Neural progenitor cell (in vitro differentiated cells): ENCODE measurements at places on chromosomes 12 and 14. TPM values are rescaled to one million over a fixed set of nuclear protein-coding genes. Genes with fewer than 3 reads are reported as not detected.
A peak's percentile ranks its signal among the peaks of the same experiment; 100 is the strongest.

DNA sequence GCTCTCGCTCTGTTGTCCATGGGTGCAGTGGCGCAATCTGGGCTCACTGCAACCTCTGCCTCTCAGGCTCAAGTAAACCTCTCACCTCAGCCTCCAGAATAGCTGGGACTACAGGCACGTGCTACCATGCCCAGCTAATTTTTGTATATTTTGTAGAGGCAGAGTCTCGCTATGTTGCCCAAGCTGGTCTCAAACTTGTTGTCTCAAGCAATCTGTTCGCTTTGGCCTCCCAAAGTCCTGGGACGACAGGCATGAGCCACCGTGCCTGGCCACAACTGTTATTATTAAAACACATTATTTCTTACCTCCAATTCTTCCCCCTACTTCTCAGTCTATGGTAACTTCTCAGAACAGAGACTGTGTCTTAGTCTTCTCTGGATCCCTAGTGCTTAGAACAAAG is 143.3 kb downstream of the DICER1 start:
- H3K27ac ChIP-seq = no peak overlapping the region
- no peak overlapping the region for H3K4me3 ChIP-seq
- H3K36me3 ChIP-seq = no peaks in the 10 kb centered on the region
- no peak for DNase-seq
- H3K27me3 ChIP-seq = no peaks in the 10 kb centered on the region
- peaks cover 11% of the 10 kb centered on the region for H3K4me1 ChIP-seq

DNA sequence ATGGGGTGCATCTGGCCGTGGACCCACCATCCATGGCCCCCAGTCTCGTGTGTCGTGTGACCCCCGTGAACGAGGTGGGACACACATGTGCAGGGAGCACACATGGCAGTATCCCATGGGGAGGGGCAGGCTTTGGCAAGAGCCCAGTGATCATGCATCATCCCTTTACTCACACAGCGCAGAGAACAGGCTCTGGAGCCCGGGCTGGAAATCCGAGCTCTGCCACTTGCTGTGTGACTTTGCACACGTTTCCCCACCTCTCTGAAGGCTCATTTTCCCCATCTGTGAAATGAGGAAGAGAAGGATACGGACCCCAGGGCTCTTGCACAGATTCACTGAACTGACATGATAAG is 119.9 kb downstream of the PHETA1 start:
- peaks cover 18% of the 10 kb centered on the region for H3K4me1 ChIP-seq
- H3K4me3 ChIP-seq = no peak overlapping the region
- no peak for DNase-seq
- H3K36me3 ChIP-seq = no peaks in the 10 kb centered on the region

- H3K27me3 ChIP-seq = no peaks in the 10 kb centered on the region
- H3K4me3 ChIP-seq = peak overlapping the region; percentile 87
- H3K36me3 ChIP-seq = peaks cover 25% of the 10 kb centered on the region
Measured at GRCh38 chr14:88563845-88564244, 1.0 kb downstream of the ZC3H14 start.

DNA sequence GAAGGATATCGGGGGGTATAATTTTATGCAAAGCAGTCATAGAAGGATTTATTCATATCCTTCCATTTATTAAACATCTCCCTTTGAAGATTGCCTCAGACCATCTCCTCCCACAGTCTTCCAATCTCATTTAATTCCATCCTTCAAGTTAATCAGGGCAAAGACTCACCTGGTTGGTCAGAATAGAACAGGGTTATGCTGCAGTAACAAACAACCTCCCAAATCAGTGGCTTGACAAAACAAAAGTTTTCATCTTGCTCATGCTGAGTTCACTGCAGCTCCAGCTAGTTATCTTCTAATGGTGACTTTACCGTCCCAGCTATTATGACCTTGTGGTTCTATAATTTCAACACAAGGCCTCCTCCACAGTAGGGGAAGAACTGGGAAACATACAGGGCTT is 48.8 kb upstream of the MTERF2 start:
- no peak overlapping the region for H3K27ac ChIP-seq
- H3K4me1 ChIP-seq = no peaks in the 10 kb centered on the region
- H3K4me3 ChIP-seq = no peak overlapping the region
- no peaks in the 10 kb centered on the region for H3K27me3 ChIP-seq
- no peaks in the 10 kb centered on the region for H3K36me3 ChIP-seq

DNA sequence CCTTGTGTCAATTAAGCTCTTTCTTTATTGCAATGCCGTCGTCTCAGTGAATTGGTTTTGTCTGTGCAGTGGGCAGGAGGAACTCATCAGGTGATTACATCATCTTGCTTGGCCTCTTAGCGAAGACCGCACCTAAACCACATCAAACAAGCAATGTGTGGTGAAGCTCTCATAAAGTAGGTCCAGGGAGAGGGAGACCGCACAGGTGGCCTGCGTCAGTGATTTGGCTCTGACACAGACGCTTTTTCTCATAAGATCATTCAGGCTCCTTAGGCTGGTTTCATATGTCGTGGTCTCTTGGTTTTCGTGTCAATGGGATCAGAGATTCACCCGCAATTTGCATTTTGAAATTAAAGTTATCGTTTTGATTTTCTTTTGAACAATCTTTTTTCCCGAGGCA is 6.7 kb upstream of the TESC start:
- no peaks in the 10 kb centered on the region for H3K27me3 ChIP-seq
- peaks cover 23% of the 10 kb centered on the region for H3K4me1 ChIP-seq
- H3K36me3 ChIP-seq = no peaks in the 10 kb centered on the region
- DNase-seq = no peak
- H3K4me3 ChIP-seq = no peak overlapping the region

DNA sequence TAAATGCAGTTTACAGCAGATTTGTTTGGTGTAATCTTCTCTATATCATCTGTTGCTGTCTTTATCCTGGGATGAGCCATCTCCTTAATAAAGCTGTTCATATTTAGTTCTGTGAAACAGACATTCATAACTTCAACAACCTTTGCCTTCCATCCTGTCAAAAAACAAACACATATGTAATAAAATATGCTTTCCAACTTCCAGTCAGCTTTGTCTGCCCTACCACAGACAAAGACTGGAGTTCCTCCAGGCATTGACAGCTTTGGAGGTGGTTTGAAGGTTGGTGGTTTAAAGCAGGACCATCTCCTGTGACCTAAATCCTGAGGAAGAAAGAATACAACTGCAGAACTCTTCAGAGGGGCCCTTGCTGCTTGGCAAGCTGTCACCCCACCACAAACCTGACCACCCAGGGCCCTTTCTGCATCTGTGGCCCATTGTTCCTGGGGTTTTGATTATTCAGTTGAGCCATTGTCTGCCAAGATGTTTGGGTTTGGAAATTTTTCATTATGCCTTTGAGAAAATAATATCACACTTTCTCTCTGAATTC is 28.2 kb upstream of the PTGR2 start:
- DNase-seq = no peak
- H3K4me1 ChIP-seq = no peaks in the 10 kb centered on the region
- peaks cover 5% of the 10 kb centered on the region for H3K27me3 ChIP-seq
- no peaks in the 10 kb centered on the region for H3K36me3 ChIP-seq
- H3K27ac ChIP-seq = no peak overlapping the region
- H3K4me3 ChIP-seq = no peak overlapping the region

GRCh38 chr12:42961395-42961794 is 371.8 kb upstream of the PRICKLE1 start:
- H3K27me3 ChIP-seq = no peaks in the 10 kb centered on the region
- H3K4me3 ChIP-seq = no peak overlapping the region
- no peak overlapping the region for H3K27ac ChIP-seq
- H3K4me1 ChIP-seq = no peaks in the 10 kb centered on the region
- no peaks in the 10 kb centered on the region for H3K36me3 ChIP-seq

DNA sequence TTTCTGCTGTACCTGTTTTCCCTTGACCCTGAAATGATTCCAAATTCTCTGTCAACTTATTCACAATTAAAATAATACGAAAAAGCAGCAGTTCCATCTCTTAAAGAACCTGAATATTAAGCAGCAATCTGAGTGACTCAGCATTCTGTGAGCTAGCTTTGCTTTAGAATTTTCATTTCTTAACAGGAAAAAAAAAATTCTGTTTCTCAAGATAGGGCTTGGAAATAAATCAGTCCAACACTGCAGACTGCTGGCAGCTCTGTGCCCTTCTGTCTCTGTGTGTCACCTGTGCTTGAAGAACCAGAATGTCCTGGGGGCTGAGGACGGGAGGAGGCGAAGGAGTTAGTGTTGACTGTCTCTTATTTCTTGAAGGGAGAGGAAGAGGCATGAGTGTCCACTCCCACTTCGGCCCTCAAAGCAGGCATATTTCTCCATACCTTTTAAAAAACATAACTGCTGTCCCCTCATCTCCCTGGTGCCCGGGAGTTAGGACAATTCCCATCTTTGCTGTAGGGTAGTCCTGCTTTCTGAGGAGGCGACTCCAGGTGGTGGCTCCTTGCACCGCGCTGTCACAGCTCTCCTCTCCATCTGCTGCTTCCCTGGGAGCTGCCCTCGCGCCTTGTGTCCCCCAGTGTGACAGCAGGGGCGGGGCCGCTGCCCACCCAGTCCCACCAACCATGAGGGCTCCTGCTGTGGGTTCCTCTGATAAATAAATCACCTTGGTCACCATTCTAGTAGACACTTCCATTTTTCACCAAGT is 203.1 kb downstream of the CALM1 start:
- no peak overlapping the region for H3K27ac ChIP-seq
- H3K4me1 ChIP-seq = peaks cover 22% of the 10 kb centered on the region
- H3K27me3 ChIP-seq = no peaks in the 10 kb centered on the region

- H3K27me3 ChIP-seq = no peaks in the 10 kb centered on the region
- H3K36me3 ChIP-seq = no peaks in the 10 kb centered on the region
- no peak overlapping the region for H3K27ac ChIP-seq
- peaks cover 4% of the 10 kb centered on the region for H3K4me1 ChIP-seq
Measured at GRCh38 chr12:88267630-88268029, 125.5 kb downstream of the TMTC3 start.

DNA sequence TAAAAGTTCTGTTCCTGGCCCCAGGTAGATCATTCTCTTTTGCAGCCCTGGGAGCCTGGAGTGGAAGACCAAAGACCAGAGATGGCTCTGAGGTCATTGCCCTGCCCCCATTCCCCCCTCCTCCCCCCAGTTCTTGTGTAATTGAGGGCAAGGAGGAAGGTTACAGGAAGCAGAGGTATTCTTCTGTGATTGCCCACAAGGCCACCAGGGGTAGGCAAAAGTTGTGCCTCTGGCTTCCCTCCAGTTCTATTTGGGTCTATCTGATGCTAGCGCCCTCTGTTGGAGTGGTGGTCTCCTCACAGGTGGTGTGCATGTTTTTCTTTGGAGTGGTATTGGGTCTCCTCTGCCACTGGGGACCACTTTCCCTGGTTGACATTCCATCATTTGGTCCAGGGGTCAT is 41.2 kb upstream of the CRY1 start:
- DNase-seq = peak; percentile 40
- no peak overlapping the region for H3K4me3 ChIP-seq
- H3K27me3 ChIP-seq = no peaks in the 10 kb centered on the region

DNA sequence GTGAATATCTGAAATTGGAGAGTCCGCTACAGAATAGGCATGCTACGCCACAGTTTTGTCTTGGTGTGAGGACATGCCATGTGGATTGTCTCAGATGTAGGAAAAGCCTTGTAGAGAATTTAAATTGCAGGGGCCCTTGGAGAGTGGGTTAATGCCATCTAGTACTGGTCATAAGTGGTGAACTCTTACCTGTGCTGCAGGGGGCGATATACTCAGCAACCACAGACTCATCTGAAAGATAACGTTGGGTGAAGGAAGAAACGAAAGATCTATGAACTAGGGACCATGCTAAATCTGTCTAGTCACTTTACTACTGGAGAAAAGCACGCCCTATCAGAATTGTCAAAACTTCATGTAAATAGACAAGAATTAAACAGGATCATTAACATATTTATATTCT is 33.7 kb upstream of the A2M start:
- no peak for DNase-seq
- no peaks in the 10 kb centered on the region for H3K4me1 ChIP-seq
- H3K27me3 ChIP-seq = no peaks in the 10 kb centered on the region
- H3K36me3 ChIP-seq = no peaks in the 10 kb centered on the region
- no peak overlapping the region for H3K4me3 ChIP-seq
- no peak overlapping the region for H3K27ac ChIP-seq

DNA sequence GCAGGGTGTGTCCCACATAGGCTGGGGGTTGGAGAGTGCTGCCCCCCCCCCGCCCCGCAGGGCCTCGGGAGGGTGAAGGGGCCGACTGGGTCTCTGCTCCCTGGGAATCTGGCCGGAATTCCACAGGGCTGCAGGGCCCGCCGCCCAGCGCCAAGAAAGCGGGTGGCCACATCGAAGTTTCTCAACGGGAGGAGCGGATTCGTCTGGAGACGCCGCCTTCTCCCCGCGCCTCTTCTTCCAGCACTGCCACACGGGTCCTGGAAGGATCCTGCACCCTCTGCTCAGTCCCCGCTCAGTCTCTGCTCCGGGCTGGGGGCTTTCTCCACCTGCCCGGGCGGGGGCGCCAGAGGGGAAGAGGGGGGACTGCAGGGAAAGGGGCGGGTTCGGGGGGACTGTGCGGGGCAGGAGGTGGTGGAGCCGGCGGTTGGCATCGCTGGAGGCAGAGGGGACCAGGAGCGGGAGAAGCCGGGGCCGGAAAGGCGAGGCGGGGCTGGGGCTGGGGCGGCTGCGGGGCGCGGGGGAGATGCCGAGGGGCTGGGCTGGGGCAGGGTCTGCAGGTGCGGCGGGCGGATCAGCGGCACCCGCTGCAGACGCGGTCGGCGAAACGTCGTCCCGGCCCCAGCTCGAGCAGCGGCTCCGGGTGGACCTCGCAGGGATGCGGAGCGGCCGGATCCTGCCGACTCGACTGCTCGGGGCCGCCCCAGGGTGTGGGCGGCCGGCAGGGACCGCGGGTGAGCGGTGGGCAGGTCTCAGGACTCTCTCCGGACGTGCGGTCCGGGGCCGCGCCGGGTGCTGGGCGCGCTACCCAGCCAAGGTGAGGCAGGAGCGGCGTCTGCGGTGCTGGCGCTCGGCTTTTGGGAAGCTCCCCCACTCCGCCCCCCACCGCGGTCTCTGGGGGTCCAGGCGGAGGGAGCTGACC is 811.4 kb upstream of the TMEM132C start:
- H3K4me3 ChIP-seq = peak overlapping the region; percentile 73
- peak; percentile 62 for DNase-seq
- peaks cover 4% of the 10 kb centered on the region for H3K4me1 ChIP-seq
- H3K27ac ChIP-seq = no peak overlapping the region
- H3K27me3 ChIP-seq = peaks cover 43% of the 10 kb centered on the region
- H3K36me3 ChIP-seq = no peaks in the 10 kb centered on the region

GRCh38 chr14:100539766-100540140 is 47.5 kb downstream of the BEGAIN start:
- DNase-seq = no peak
- peaks cover 3% of the 10 kb centered on the region for H3K4me1 ChIP-seq
- no peak overlapping the region for H3K27ac ChIP-seq

CEBPE gene
- total RNA-seq = not detected in 2 replicates

ADGRD1 gene
- 0.40 TPM in 1 of 2 replicates, not detected in the other for total RNA-seq

CBX5 gene
- 232 and 288 TPM in 2 replicates for total RNA-seq

KSR2 gene
- total RNA-seq = 0.30 and 0.59 TPM in 2 replicates

LALBA gene
- total RNA-seq = not detected in 2 replicates

INSM2 gene
- total RNA-seq = not detected in 2 replicates
